ENCODE measurements at places on chromosomes 4 and X.

DNA sequence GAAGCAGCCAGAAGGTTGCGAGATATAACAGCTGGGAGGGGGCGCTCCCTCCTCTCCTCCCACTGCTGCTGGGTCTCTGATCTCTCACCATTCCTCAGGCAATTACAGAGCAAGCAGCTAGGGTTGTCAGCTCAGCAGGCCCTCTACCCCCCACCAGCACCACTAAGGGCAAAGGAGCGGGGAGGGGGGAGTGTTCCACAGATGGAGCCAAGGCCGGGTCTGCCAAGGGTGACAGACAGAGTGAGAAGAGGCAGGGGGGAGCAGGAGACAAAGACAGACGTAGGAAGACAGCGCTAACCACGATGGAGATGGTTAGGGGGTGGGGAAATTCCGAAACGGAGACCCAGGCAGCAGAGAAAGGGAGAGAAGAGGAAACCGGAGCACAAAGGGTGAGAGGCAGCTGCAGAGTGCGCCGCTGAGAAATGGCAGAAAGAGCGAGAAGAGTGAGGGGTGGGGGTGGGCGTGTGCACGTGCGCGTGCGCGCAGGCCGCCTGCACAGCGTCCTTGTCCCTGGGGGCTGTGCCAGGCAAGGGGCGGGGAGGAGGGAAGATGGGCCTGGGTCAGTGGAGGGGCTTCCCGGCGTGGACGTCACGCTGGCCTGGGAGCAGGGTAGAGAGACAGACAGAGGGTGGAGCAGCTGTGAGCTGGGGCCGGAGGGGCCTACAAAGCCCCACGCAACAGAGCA, 6.9 kb downstream of the L1CAM start:
- DNase-seq: peak; percentile 46

DNA sequence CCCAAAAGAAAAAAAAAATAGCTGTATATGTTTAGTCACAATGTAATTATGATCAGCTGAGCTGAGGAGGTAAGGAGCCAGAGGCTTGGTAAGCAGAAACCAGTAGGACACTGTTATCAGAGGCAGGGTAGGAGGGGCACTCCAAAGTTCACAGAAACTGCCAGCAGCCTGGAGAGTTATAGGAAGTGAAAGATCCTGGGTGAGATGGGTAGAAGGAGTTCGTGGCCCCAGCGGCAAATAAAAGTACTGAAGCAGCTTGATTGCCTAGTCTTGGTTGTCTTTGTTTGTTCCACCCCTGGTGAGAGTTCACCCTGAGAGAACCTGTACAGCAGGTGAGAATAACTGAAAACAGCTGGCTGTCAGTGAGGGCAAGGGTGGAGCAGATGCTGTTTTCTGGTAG, 340.8 kb downstream of the ADGRL3 start:
- no peak for DNase-seq

DNA sequence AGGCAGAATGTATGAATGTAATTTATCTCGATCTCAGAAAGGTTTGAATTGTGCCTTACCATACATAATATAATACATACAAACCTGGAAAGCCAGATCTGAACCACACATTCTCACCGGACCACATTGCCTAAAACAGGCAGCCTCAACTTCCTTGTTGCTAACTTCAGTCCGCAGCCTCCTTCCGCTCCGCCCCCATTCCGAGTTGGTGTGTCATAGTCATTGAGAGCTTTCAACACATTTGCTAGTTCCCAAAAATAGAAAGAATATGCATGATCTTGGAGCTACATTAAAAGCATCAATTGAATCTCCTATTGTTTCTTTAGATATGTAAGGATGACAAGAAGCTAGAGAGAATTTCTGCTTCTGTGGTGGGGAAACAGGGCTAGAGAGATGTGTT, 127.2 kb downstream of the ARHGEF9 start:
- no peak for DNase-seq

- no peak for DNase-seq
Observed at GRCh38 chr4:37561196-37561802, 124.9 kb downstream of the RELL1 start.

GRCh38 chrX:11504234-11504633, 161.5 kb downstream of the ARHGAP6 start:
- peak; percentile 10 for DNase-seq

- peak; percentile 44 for DNase-seq
Observed at GRCh38 chr4:87044511-87045233, 109.9 kb downstream of the AFF1 start.

- no peak for DNase-seq
Observed at GRCh38 chr4:19400820-19401219, 850.9 kb upstream of the SLIT2 start.

- no peak for DNase-seq
Observed at GRCh38 chrX:41923978-41924683, 777 bp upstream of the CASK start.
